ENCODE measurements at places on chromosomes 6 and 20.

DNA sequence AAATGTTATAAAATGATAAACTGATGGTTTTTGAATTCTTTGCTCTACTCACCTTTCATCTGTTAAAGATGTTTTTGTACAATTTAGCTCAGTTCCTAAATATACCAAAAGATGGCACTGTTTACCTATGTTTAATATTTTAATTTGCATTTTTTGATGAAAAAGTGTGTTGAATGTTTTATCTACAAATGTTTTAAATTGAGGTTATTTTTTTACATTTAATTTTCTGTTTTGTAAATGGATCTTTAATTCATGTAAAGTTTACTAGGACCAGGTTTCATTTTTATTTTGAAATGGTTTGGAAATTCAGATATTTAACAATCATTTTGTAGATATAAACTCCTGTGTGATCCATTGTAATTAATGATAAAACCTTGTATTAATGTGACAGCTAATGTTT lies 30.0 kb downstream of the CDKAL1 start:
- no peak for DNase-seq

DNA sequence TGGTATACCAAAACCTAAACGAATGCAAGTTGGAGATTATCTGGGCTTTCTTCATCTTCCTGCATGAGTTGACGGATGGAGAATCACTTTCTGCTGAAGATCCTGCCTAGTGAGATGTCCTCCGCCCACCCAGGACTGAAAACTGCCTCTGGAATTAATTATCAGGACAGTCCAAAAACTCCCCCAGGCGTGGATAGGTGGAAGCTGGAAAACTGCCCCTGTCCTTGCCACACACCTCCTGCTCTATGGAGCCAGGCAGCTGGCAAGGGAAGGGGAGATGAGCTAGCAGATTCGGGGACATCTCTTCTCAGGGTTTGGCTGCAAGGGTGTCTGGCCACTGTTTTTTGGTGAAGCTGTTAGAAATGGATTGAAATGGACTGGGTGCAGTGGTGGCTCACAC lies 89.3 kb upstream of the ZNFX1 start:
- DNase-seq, result no peak

DNA sequence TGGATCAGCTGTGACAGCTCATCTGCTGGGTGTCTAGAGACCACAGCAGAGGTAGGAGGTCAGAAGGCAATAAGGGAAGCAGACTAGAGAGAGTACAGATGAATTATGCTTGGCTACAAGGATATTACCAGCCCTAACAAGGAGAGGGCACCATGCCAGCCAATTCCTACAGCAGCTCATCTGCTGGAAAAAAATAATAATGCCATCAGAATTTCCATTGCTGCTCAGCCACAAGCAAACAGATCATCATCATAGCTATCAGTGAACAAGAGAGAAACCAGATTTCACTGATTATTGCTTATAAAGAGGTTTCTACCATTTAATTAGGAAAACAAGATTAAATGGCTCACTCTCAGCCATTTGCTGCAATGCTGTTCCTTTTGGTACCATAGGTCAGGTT lies 66.5 kb downstream of the PSMG4 start:
- no peak for DNase-seq

GRCh38 chr6:18154507-18155149 lies at the start of gene TPMT:
TSS of gene TPMT (minus strand) at chr6:18155077. CDS start at chr6:18149127, 5,950 bp downstream.
- peak; percentile 41 for DNase-seq

DNA sequence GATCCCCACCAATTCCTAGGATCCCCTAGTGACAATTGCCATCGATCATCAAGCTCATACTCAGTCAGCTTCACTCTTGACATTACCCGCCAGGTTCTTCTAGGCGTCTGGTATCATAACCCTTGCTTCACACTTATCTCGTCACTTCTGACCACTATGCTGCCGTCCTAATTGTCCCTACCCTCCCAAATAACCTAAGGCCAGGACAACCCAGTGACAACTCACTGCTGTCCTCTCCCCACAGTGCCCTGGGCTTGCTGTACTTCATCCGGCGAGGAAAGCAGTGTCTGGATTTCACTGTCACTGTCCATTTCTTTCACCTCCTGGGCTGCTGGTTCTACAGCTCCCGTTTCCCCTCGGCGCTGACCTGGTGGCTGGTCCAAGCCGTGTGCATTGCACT lies 3.7 kb downstream of the SYS1 start:
- no peak for DNase-seq

DNA sequence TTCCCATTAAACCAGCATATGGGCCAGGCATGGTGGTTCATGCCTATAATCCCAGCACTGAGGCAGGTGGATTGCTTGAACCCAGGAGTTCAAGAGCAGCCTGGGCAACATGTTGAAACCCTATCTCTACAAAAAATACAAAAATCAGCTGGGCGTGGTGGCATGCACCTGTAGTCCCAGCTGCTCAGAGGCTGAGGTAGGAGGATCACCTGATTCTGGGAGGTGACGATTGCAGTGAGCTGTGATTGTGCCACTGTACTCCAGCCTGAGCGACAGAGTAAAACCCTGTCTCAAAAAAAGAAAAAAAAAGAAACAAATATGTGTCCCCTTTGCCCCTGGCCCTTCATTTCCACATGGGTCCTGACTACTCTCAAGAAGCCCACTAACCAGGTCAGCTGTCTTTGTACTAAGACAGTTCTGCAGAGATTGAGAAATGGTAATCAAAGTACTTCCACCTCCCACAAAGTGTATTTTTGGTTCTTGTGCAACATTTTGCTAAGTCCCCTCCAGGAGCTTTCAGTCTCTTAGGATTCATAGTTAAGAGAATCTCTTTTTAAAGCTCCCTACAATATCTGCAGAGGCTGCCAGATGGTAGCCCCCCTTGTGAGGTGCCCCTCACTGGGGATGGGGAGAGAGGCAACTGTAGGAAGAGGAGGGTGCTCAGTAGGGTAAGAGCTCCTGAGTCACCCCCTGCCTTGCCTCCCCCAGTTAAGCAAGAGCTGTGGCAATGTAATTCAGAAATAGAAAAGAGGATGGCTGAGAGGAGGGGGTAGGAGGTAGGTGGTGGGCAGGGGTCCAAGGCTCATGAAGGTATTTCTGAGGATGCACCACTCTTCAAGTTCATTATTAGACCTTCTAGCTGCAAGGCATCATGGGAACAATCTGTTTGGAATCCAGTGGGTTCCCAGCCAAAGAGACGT lies 16.5 kb upstream of the WFDC2 start:
- DNase-seq, result no peak

- DNase-seq, result no peak
Measured at GRCh38 chr20:36128463-36129159, 25.9 kb upstream of the EPB41L1 start.

- DNase-seq, result no peak
Measured at GRCh38 chr20:6299456-6299855, 176.6 kb upstream of the FERMT1 start.
